Upper lobe of right lung (tissue), 1 donor: ENCODE measurements at places on chromosomes 1 and 21.

GRCh38 chr1:212915245-212916091 lies 34.9 kb upstream of the VASH2 start:
- no peaks in the 10 kb centered on the region for H3K27me3 ChIP-seq
- no peak overlapping the region for H3K4me3 ChIP-seq
- no peak overlapping the region for H3K27ac ChIP-seq
- peaks cover 3% of the 10 kb centered on the region for H3K4me1 ChIP-seq

GRCh38 chr21:38142224-38142623 lies 114.6 kb upstream of the KCNJ15 start:
- H3K4me3 ChIP-seq, result no peak overlapping the region
- H3K36me3 ChIP-seq, result no peaks in the 10 kb centered on the region
- no peaks in the 10 kb centered on the region for H3K27me3 ChIP-seq
- H3K27ac ChIP-seq, result no peak overlapping the region
- DNase-seq, result no peak

GRCh38 chr1:63675420-63675931 lies 82.3 kb downstream of the PGM1 start:
- no peak for DNase-seq
- H3K36me3 ChIP-seq, result no peaks in the 10 kb centered on the region
- H3K4me3 ChIP-seq, result no peak overlapping the region
- no peaks in the 10 kb centered on the region for H3K27me3 ChIP-seq
- no peaks in the 10 kb centered on the region for H3K4me1 ChIP-seq
- no peak overlapping the region for H3K27ac ChIP-seq

DNA sequence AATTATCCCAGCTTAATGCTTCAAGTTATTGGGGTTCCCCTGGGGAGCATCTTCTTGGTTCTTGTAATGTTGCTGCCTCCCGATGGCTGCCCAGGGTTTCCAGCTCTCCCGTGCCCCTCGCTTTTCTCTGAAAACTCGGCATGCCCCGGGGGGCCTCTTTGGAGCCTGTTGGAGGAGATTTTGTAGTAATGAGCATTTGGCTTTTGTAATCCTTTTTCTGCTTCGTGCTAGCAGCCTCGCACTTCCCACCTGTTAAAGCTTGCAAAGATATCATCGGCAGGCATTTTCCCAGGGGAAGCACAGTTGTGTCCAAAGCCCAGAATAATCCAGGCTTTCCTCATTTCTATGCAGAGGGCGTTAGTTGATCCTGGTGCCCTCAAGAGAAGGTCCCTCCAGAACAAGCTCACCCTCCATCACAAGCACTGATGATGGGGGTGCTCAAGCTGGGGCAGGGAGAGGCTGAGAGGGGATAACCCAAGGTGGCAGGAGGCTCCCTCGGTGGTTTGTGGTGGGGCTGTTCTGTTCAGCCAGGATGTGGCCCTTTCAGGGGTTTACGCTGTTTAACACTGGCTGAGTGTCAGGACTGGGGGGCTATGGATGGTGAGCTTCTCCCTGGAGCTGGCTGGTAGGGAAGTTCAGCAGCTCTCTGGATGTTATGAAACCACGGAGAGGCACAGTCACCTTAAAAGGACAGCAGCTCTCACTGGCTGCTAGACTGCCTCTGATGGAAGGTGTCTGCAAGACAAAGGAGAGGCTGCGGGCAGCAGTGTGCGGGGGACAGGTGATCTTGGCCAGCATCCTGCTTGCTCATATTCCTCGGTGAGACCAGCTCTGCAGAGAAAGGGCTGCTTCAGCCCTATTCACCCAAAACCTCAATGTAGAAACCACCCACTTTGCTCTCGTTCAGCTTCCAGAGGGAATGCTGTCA lies 477.1 kb upstream of the VAMP3 start:
- peaks cover 4% of the 10 kb centered on the region for H3K27me3 ChIP-seq

DNA sequence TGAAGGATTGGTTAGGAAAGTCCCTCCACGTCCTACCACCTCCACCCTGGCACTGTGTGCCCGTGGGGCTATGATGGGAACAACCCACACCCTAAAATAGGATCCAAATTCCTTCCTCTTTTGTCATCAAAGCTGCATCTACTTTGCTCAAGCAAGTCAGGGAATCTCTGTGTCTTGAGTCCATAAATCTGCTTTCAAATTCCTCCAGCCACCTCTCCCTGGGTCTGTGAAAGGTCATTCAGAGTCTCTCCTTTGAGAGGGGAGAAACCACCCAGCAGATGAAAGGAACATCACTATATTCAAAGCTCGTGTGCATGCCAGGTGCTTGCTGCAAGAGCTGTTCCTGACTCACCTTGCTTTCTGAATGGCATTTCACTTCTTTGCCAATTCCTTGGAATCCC lies 243.6 kb downstream of the TM2D1 start:
- H3K4me1 ChIP-seq, result no peaks in the 10 kb centered on the region
- no peaks in the 10 kb centered on the region for H3K27me3 ChIP-seq
- no peaks in the 10 kb centered on the region for H3K36me3 ChIP-seq
- H3K4me3 ChIP-seq, result no peak overlapping the region
- no peak overlapping the region for H3K27ac ChIP-seq

DNA sequence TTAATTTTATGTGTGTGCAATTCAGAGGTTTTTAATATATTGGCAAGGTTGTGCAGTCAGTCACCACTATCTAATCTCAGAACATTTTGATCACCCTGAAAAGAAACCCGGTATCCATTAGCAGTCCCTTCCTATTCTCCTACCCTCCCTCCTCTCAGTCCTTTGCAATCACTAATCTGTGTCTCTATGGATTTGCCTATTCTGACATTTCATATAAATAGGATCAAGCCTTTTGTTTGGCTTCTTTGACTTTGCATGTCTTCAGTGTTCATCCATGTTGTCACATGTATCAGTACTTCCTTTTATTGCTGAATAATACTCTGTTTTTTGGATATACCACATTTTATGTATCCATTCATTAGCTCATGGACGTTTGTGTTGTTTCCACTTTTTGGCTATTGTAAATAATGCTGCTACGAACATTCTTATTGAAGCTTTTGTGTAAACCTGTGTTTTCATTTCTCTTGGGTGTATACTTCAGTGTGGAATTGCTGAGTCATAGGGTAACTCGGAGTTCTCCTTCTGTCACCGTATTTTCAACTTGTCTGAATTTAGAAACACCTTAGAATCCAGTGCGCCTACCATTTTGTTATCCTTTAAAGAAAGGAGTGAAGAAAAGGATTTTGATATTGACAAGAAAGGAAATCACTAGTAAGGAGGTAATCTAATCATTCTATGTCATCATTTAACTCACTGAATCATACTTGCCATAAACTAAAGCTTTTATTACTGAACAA lies 3.4 kb downstream of the CEP85 start:
- peaks cover 5% of the 10 kb centered on the region for H3K36me3 ChIP-seq
- DNase-seq, result no peak
- H3K27ac ChIP-seq, result no peak overlapping the region
- no peak overlapping the region for H3K4me3 ChIP-seq
- no peaks in the 10 kb centered on the region for H3K27me3 ChIP-seq

GRCh38 chr1:211704543-211704942 lies 29.1 kb upstream of the NEK2 start:
- no peaks in the 10 kb centered on the region for H3K27me3 ChIP-seq
- H3K36me3 ChIP-seq, result no peaks in the 10 kb centered on the region
- no peak overlapping the region for H3K27ac ChIP-seq
- no peak for DNase-seq
